ENCODE measurements at places on chromosomes 6 and 20.
A peak's percentile ranks its signal among the peaks of the same experiment; 100 is the strongest.

DNA sequence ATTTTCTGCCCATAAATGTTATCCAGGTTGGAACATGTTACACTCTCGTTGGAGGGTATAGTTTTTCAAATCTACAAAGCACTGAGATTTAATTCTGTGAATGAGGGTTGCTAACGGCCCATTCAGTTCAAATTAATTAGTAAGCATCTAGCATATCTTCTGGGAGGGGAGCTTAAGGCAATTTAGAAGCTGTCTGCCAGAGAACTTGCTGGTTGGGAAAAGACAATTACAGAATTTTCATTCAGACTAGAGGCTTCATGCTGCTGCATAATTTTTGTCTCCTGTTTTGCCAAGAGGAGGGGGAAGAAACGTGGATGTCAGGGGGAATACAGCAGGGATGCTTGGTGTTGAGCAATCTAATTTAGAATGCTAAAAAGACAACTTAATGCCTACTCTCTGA is 268.3 kb upstream of the FAM83B start:
- no peak for DNase-seq

DNA sequence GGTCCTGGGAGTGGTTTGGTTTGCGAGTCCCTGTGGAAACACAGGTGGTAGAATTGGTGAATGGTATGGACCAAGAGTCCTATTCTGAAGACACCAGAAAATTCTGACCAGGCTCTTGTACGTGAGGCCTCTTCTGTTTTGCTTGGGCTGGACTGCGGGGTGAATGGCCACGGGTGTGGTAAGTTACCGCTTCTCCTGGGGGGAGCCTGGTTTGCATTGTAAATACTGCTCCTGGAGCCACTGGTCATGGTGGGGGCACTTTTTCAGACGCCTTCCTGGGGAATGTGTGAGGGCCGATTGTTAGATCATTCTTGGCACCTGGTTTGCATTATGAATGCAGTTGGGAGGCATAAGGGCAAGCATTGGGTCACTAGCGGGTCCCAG is 25.4 kb upstream of the EPB41L1 start:
- no peak for DNase-seq

DNA sequence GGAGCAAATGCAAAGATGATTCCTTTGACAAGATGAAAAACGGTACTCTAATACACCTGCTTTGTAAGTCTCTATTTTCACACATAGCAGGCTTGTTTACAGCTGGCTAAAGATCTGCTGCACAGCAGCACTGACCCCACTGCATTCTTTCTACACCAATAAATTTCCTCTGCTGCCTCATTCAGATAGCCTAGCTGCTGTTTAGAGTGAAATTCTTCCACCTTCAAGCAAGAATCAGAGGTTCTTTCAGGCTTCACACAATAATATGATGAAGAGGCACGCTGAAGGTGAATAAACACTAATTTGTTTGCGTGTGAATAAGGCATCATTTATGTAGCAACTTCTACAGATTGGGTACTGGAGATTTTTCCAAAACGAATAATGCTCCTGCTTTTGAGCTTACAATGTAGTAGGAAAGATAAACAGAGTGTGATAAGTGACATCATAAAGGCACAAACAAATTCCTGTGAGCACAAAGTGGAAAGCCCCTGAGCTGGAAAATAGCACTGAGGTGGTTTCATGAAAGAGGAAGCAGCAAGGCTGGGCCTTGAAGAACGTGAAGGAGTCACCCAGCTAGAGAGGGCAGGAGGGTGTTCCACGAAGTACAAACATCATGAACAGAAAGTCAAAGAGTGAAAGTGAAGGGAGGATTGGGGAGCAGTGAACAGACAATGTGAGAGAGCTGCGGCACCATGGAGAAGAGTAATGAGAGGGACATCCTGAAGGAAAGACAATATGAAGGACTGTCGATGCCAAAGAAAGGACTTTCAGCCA is 543.4 kb downstream of the CD83 start:
- peak; percentile 54 for DNase-seq

DNA sequence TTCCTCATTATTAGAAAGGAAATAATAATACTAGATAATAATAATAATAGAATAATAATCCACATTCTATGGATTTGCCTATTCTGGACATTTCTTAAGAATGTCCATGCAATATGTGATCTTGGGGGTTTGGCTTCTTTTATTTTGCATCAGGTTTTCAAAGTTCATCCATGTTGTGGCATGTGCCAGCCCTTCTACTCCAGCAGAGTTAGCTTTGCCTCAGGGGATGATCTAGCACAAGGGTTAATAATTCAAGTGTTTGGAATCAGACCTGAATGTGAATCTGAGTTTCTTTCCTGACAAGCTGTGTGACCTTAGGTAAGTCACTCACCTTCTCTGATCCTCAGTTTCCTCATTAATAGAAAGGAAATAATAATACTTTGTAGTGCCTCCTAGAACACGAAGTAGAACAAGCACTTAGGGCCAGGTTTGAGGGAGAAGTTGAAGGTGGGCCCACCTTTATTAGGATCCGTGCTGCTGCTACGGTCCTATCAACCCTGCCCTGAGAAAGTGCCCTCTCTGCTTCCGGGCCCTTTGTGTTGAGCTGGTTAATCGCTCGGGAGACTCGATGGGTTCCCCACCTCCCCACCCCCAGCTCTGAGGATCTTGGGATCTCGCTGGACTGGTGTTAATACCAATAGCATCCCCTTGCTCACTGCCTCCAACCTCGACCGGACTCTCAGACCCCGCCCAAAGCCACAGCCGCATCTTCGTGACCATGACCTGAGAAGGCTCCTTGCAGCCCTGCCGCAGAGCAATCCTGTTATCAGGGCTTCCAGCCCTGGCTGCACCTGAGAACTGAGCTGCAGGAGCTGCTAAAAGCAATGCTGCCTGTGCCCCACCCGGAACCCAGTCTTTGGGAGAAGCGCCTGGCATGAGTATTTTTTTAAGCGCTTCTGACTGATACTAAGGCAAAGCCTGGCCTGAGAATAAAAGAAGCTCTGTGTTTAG is 26.9 kb downstream of the RBM38 start:
- DNase-seq = no peak

DNA sequence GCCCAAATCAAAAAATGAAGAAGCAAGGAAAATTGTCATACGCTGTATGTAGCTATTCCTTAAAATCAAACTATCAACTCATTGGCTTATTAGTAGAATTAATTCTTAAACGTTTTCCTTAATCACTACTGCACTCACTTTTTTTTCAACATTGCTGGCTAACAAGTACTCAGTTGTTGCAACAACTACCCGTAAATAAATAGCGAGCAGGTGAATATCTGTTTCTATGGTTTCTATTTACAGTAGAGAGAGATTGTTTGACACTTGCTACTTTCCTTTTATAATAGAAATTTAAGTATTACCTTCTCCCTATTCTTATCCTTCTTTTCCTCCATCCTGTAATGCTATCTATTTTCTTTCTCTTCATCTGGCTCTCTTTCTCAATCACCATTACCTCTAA is 25.1 kb downstream of the FRK start:
- no peak for DNase-seq

DNA sequence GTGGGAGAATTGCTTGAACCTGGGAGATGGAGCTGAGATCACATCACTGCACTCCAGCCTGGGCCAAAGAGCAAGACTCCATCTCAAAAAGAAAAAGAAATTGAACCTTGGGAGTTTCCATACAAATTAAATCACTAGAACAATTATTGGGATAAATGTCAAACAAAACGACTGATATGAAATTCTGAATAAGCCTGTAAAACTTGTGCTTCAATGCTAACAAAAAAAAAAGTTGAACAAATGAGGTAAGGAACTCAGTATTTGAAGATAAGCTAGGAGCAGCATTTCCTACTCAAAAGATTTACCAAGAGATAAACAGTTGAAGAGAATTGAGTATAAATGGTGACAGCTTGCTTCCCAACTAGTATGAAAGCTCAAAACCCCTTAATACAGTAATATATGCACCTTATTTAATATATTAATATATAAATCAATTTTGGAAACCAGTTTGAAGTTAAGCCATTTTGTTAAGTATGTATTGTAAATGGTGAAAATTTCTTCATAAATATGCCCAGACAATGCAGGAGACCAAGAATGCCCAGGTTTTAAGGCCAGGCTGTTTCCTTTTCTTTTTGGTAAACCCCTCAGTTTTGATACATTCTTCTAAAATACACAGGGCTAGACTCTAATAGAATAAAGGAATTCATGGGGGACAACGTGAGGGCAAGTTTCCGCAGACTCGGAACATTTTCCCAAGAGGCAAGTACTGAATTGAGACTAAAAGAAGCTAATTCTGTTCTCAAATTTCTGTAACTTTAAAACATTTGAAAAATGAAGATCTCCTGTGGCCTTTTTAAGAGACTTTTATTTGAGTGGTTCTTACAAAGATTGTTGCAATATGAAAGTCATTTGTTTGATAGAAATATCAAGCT is 3.9 kb downstream of the ROMO1 start:
- DNase-seq = no peak

DNA sequence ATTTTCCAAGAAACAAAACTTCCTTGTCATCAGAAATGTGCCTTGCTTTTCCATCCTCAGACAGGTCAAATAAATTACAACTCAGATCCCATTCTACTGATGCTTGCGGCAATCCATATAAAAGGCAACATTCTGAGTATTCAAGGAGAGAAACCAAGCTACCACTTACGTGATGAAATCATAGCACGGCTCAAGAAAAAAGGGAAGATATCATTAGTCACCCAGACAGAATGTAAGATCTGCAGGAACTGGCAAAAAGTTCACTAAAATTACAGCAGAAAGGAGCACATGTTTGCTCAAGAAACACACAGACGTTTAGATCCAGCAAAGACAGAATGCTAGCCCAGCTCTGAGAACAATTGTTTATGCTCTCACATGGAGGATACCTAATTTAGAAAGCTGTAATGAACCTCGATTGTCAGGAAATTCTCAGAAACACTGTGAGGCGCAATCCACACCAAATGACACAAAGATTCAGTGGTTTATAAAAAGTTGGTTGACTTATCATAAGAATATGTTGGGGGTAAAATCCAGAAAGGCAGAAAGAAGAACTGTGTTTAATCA is 304.2 kb downstream of the ADGRG6 start:
- no peak for DNase-seq

DNA sequence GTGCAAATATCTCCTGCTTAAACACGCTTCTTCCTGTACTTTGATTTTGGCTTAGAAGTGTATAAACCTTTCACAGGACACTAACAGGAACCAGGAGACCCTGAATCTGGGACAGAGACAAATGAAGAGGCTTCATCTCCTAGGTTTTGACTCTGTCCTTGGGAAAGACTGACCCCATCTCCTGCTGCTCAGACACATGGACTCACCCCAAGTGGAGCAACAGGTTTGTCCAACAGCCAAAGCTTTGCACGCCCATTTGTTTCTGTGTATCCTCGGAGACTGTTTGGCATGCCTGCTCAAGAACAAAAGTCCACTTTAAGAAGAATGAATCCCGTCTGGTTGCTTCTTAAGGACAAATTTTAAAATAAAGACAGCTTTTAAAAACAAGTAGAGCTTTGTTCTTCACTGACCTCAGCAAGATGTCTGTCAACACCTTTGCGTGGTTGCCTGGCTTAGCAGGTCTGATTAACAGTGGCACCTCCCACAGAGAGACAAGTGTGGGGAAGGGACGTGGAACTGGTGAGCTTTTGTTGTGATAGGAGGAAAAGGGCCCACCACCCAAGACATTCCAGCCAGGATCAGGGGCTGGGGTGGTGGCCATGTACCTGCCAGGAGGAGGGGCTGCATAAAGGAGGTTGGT is 202.6 kb downstream of the SOD2 start:
- no peak for DNase-seq

GRCh38 chr6:21905531-21905930 is 312.0 kb downstream of the SOX4 start:
- DNase-seq = no peak

- DNase-seq = no peak
These were observed 27.7 kb downstream of the MAP3K5 start for GRCh38 chr6:136764517-136764993.

GRCh38 chr6:14524319-14524718 is 406.7 kb downstream of the CD83 start:
- DNase-seq = no peak

GRCh38 chr20:41670631-41671030 is 52.5 kb upstream of the CHD6 start:
- no peak for DNase-seq

DNA sequence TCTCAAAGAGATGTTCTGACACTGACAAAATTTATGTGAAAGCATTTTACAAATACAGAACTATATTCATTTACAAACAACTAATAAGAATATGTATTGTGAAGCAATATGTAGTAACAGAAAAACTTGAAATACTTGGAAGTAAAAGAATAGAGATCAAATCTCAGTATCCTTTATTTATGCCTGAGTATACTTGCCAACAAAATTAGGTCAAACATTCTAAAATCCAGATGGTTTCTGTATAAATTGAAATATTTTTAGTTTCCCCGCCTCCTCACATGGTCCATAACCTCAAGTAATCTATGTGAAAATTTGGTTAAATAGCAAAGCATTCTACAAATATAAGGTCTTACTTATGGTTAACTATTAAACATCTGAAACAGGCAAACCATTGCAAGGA is 545.4 kb downstream of the EYS start:
- no peak for DNase-seq

- no peak for DNase-seq
These were observed 209.1 kb downstream of the NFATC2 start for GRCh38 chr20:51333446-51333845.

Measured in activated CD4-positive, alpha-beta T cell treated with anti-CD3 and anti-CD28 coated beads for 48 hours (primary cell).